ENCODE measurements at places on chromosomes 11 and 22. TPM values are rescaled to one million over a fixed set of nuclear protein-coding genes. Genes with fewer than 3 reads are reported as not detected.

Gene DGCR6
- 4.4 TPM for total RNA-seq

Gene UQCC3
- 3.4 TPM for total RNA-seq

Gene CD151
- total RNA-seq = 115 TPM

Gene LMNTD2
- 0.37 TPM for total RNA-seq

Gene FDX1
- total RNA-seq = 13.7 TPM

Gene LINC01488
- not detected for total RNA-seq

Gene BIK
- 2.5 TPM for total RNA-seq

Gene SELENOM
- 113 TPM for total RNA-seq

Gene ANO5
- total RNA-seq = 15.4 TPM

Gene DKK3
- 173 TPM for total RNA-seq

Gene NAALAD2
- total RNA-seq = 49.1 TPM

Gene POU2AF2
- total RNA-seq = not detected

Gene CEP164
- total RNA-seq = 29.0 TPM

Gene LRRC74B
- not detected for total RNA-seq

DNA sequence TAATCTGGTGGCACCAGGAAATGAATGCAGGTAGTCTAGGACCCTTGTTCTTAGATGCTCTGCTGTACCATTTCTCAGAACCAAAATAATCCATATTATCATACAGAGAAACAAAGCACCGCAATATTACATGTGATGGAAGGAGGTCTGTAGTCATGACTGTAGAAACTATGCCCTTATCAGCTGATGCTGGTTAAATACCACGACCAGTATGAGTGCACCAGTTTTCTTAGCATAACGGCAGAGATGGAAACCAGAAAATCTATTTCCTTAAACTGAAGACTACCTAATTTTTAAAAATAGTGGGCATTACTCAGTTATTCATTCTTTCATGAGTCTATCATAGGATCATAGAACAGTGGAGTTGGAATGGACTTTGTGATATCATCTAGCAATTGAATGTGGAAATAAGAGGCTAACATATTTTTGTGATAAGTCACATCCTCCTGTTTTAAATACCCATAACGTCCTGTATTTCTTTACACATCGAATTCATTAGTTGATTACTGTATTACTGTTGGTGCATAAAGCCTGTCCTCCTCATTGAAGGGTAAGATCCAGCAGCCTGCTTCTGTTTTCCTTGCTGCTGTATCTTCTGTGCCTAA is 15.1 kb downstream of the JHY start:
- no peak for DNase-seq

DNA sequence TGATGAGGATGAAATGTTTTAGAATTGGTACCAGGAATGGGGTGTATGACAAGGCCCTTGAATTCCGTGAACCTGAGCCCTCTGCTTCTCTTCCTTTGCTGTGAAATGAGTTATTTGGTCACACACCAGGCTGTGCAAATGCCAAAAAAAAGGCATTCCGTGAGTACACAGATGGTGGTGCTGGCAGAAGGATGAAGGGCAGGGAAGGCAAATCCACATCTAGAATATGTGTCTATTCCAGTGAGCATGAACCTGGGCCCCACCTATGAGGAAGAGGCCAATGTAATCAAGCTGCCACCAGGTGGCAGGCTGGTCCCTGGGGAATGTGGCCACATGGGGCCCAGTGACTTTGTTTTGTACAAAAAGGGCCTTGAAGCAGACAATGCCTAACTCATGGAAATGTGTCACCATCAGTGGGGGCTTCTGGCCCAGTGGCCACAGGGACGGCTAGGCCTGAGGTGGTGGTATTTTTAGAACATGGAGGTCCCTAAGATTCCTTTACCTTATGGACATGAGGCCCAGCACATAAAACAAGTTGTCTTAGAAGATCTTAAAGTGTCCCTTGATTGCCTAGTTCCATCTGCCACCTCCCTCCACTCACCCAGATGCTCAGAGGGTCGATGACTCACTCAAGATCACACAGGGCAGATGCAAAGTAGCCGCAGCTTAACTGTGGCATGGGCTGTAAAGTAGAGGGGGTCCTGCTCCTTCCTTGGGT is 3.9 kb upstream of the RNF215 start:
- no peak for DNase-seq

DNA sequence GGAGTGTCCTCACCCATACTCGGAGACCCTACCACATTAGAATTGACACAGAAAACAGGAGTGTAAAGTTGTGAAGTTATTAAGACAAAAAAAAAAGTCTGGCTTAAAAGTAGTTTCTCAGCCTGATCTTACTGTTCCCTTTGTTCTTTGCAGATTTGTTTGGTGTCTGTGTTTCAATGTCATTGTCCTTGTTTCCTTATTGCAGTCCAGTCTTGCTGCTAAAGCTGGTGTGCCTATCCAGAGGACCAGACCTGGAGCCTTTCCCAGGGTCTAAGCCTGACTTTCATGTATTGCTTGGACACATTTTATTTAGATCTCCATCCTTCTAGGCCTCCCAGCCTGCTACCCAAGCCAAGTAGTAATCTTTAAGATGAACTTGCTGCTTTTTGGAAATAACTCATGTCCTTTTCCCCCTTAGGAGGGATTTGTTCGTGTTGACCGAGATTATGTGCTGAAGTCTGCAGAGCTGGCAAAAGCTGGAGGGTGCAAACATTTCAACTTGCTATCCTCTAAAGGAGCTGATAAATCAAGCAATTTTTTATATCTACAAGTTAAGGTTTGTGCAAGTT is 11.3 kb upstream of the PRMT3 start:
- no peak for DNase-seq

DNA sequence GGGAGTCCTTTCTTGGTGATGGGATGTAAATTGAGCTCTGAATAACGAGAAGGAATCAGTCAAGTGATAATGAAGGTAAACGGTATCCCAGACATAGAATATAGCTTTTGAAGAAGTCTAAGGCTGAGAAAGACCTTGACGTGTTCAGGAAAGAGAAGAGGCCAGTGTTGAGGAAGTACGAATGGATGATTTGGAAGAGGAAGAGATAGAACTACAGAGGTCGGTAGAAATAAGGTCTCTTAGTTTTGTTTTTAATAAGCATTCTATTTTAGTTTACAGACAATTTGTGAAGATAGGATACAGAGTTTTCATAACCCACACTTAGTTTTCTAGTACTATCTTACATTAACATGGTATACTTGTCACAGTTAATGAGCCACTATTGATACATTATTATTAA is 1598.1 kb downstream of the FAM181B start:
- DNase-seq = no peak

DNA sequence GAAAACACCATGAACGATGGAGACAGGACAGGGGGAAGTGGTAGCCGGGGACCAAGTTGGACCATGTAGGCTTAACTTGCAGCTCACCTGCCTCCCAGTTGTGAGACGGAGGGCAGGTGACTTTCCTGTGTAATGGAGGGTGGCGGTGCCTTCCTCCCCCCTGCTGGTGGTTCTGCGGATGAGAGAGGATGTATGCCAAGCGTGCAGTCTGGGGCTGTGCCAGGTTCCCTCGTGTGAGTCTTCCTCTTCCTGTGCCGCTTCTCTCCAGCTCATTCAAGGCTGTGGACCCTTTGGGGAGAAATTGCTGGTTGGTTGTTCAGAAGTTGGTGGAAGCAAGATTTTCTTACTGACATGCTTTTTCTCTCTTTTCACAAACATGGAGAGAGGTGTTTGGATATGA is 35.1 kb downstream of the MPPED1 start:
- no peak for DNase-seq

DNA sequence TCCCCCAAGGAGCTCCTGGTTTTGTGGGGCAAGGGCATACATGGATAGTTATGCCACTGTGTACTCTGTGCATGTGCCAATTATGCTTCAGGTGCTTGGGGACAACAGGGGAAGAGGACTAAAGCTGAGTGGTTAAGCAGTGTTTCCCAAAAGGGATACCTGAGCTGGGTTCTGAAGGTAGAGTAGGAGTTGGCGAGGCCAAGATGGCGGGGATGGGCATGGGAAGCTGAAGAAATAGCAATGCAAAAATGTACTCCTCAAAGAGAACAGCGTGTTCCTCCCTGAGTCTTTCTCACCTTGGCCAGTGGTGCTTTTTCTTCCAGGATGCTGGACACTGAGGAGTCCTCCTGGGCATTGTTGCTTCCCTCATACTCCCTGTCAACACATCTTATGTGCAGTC is 90.0 kb upstream of the LARGE1 start:
- DNase-seq = no peak

DNA sequence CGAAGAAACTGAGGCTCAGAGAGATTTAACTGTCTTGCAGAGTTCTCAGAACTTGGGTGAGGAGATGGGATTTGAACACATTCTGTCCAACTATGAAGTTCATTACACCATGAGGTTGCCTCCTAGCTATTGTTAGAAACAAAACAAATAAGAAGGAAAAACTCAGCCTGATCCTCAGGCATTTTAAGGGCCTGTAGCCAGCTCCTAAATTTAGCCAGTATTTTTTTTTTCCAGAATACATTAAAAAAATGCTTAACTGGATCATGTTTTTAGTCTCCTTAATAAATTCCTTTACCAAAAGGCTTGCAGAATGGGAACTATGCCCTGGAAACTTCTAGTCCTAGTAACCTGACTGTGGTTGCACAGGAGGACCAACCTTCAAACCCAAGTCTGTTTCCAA is 212.0 kb downstream of the CSNK2A3 start:
- DNase-seq = no peak

DNA sequence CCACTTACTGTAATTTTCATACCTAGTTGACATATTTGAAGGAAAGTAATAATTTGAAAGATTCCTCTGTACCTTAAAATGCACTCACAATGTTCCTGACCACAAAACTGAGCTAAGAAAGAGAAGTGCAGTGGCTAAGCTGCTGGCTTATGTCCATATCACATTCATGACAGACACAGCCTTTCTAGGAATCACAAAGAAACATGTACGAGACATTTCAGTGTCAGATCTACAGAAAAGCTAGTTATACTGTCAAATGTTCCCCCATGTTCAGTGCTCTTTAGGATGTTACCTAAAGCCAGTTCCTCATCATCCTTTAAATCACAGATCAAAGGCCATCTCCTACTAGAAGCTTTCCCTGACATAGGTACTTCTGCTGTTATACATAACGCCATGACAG is 142.2 kb upstream of the C11orf58 start:
- DNase-seq = no peak

GRCh38 chr11:46431211-46431610 is 39.6 kb upstream of the CHRM4 start:
- no peak for DNase-seq

DNA sequence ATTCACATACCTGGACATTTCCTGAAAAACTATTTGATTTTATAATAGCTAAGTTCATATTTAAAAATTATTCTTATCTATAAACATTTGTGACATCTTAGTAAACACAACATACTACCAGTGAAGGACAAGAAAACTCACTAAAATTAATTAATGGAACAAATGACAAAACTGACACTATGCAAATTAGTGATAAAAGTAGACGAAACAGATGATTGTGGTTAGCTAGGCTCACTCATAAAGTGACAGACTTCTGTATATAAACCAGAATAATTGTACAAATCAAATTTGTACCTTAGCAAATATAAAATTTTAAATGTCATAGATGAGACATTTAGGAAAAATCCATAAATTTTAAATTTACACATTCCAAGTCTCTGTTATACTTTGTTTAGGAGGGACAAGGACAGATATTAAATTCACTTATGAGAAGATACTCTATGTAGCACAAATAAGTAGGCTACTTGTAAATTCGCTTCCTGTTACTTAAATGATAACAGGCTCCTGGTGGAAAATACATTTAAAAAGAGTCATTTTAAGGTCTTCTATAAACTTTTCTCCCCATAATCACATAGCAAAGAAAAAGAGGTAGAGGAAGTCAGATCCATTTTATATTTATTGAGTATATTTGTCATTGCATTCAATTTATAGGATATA is 81.2 kb downstream of the KIF18A start:
- DNase-seq = no peak

- DNase-seq = no peak
Measured at GRCh38 chr11:5257296-5257695, 2.7 kb upstream of the HBG2 start.

- DNase-seq = no peak
Measured at GRCh38 chr11:47489395-47489755, 40.4 kb upstream of the RAPSN start.

- DNase-seq = no peak
Measured at GRCh38 chr11:130848361-130849214, 67.7 kb downstream of the SNX19 start.

DNA sequence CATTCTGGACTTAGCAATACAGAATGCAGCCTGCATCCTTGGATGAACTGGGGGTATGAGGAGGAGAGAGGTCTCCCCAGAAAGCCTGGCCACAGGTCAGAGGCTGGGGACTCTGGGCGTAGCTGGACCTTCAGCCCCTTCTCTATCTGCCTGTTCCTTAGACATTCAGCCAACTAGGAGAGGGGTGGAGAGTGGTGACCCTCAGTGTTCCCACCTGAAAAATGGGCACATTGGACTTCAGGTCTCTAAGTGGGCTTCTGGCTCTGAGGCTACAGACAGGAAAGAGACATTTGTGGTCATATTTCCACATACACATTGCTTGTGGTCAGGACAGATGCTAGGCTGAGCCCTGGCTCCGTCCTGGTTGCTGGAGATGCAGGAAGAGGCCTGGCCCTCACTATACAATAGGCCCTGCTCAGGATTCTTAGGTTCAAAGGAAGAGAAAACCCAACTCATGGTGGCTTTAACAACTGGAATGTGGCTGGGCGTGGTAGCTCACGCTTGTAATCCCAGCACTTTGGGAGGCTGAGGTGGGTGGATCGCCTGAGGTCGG is 30.1 kb upstream of the CBX7 start:
- no peak for DNase-seq

DNA sequence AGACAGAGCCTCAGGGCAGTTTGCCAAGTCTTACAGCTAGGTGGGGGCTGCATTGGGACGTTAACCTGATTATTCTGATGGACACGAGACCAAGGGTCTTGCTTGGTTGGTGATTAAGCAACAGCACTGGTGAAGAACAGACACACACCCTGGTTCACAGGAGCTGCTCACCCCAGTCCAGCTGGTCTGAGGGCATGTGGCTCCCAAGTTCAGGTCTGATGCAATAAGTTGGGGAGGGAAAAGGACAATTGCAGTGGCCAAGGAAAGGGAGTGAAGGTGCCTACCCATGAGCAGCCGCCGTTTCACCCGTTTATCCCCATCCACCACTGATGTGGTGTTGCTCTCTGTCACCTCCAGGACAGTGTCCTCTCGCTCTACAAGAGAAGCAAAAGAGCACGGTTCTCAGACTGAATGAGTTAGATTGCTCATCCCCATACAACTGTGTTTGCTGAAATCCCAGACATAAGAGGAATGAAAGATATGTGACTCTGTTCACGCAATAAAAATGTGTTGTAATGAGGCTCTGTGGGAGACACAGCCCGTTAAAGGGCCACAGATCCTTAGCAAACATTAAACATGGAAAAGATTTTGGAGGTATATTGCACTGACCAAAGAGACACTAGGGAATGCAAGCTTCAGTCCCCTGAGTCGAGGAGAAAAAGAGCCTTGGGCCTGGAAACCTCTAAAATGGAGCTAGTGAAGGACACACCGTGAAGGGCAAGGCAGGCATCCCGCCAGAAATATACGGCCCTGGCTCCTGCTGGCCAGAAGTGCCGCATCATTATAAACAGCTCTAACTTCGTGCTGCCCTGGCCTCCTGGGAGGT is 25.6 kb downstream of the SCUBE2 start:
- DNase-seq = no peak

All from urinary bladder (tissue), 4 donors.